ENCODE measurements at places on chromosomes 3 and 15.

DNA sequence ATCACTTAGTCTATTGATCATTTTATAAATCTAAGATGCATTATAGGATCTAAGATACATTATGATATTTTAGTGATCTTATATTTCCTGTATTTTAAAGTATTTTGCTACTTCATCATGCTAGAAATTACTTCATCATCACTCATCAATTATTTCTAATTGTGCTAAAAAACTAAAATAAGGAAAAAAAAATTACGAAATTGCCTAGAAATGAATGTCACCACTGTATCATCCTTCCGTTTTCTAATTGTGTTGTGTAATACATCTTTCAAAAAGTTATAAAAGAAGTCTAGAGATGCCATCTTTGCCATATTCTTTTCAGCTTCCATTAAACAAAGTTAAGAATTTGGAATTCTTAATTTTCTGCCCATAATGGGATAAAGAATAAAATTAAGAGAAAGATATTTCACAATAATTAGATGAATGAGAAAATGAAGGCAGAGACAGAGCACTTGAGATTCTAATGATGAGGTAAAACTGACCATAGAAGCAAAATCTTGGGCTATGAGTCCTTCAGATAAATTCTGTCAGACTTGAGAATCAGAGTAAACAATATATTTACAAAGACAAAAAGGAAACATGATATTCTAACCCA, 48.8 kb downstream of the ALDH1A2 start:
- no peak for DNase-seq

DNA sequence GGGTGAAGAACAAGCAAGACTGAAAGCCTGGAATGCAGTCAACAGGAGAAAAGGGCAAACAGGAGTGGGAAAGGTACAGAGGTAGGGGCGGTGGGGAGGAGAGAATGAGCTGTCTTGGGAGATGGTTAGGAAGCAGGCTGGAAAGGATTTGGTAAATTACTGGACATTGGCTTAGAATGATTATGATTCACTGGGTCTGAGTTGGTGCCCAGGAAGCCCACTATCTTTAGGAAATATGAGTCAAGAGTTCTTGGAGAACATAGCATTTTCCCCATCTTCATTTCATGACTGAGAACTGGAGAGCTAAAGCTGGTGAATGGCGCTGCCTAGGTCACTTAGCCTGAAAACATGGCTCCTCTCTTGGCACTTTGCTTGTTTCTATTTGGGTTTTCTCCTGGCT, 74.7 kb upstream of the C3orf80 start:
- DNase-seq: no peak

DNA sequence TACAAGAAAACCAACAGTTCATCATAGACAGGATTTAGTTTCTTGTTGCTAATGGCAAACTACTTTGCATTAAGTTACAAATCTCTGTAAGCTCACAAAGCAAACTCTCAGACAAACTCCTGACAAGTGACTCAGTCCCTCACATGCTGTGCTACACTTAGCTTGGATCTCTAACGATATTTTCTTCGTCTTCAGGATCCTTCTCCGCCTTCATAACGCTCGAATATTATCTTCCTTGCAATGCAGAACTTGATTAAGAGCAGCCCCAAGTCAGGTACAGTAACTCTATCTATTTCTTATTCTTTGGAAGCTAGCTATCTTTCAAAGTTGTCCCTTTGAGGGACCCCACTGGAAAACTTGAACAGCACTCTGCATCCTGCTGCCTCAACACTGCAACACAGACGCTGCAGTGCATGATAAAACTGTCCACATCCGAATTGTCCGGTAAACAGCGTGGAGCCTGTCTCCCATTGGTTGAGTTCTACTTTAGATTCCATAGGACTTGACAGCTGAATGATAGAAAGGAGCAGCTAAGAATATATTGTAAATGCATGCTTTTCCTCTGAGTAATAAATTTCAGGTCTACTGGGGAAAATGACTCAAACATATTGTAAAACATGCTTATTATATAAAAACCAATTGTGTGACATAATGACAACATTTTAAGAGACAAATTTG, 61.3 kb downstream of the UACA start:
- DNase-seq: no peak

GRCh38 chr3:61940236-61940635, 378.9 kb downstream of the PTPRG start:
- DNase-seq: no peak

GRCh38 chr15:42145546-42146455, 10.6 kb downstream of the PLA2G4F start:
- DNase-seq: no peak

DNA sequence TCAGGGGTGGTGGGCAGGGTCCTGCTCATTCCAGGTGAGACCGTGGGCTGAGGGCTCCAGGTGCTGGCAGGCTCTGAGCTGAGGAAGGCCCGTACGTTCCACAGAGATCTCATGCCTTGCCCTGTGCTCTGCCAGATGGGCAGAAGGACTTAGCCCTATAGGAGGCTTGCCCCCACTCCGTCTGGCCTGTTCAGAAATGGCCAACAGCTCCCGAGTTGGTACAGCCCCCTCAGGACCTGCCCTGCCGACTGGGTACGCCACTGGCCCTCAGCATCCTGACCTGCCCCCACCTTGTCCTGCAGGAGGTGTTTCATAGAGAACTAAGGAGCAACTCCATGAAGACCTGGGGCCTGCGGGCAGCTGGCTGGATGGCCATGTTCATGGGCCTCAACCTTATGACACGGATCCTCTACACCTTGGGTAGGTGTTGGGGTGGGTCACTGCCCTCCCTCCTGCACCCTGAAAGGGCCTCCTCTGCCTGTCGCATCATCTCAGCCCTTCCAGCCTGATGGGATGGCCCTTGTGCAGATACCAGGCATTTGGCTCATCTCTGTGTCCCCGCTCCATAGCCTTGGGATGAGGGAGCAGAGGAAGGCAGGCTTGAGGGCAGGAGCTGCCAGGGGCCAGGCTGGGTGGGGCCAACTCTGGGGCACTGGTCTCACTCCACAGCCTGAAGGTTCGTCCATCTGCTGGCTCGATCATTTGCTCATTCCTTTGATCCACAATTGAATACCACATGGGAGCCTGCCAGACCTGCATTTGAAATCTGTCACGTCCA, 14.2 kb downstream of the TMEM43 start:
- no peak for DNase-seq

- no peak for DNase-seq
These were observed 31.8 kb downstream of the PCOLCE2 start for GRCh38 chr3:142857056-142857455.

GRCh38 chr3:9175421-9175820, 74.0 kb downstream of the SRGAP3 start:
- DNase-seq: no peak

DNA sequence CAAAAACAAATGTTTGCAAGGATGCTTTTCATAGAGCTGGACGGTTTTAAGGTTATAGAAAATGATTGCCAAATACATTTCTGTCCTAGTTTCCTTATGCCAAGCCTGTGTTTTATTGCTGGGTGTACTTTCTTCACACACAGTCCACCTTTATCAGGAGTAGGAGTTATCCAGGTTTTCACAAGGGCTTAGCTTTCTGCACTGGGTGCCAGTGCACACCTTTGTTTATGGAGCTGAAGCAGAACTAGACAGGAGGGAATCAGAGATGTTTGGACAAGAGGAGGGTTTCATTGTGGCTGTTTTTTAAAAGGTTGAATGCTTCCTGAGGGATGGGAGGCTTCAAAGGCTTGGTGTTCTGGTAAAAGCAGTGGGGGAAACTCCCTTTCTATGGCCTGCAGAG, 29.5 kb upstream of the FAM3D start:
- DNase-seq: no peak

DNA sequence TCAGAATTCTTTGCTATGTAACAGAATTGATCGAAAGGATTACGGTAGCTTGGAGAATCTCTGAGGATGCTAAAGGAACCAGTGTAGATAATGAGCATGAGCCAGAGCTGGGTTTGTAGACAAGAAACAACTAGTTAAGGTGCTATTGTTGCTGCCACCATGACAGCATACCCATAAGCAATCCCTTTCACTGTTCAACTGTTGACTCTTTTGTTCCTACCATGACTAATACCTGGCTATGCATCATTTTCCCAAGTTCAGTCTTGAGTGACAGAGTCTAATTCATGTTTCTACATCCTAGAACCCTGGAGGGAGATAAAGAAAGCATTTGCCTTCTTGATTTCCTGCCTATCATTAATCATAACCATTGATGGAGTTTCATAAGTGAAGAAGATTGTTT, 600.3 kb downstream of the OTOL1 start:
- no peak for DNase-seq

GRCh38 chr3:111609700-111610099, 14.6 kb upstream of the ZBED2 start:
- no peak for DNase-seq

DNA sequence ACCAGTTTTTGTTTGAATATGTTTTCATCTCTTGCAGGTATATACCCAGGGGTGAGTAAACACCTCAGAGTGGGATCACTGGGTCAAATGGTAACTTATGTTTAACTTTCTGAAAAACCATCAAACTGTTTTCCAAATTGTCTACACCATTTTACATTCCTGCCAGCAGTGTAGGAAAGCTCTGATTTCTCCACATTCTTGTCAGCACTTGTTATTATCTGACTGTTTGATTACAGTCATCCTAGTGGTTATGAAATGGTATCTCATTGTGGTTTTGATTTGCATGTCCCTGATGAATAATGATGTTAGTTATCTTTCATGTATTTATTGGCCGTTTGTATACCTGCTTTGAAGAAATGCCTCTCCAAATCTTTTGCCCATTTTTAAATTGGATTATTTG, 13.8 kb downstream of the FSD2 start:
- DNase-seq: no peak

DNA sequence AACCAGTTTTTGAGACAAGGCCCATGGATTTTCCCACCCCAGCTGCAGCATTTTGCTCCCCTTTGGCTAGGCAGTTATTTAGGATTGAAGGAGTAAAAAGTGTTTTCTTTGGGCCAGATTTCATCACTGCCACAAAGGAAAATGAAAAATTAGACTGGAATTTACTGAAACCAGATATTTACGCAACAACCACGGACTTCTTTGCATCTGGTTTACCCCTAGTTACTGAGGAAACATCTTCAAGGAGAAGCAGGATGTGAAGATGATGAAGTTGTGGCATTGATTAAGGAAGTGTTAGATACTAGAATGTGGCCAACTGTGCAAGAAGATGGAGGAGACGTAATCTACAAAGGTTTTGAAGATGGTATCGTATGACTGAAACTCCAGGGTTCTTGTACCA, 165.2 kb upstream of the MYRIP start:
- no peak for DNase-seq

GRCh38 chr3:29011966-29012365, 268.9 kb upstream of the RBMS3 start:
- DNase-seq: no peak

- no peak for DNase-seq
These were observed 153.8 kb downstream of the SPATA16 start for GRCh38 chr3:172987273-172987672.
